Bronchial epithelial cell (primary cell): ENCODE measurements at places on chromosomes 12 and 14. TPM values are rescaled to one million over a fixed set of nuclear protein-coding genes. Genes with fewer than 3 reads are reported as not detected.

The KRT85 gene
- not detected in 2 replicates for total RNA-seq

The TNFRSF1A gene
- total RNA-seq, result 26.9 and 47.0 TPM in 2 replicates

The DDX47 gene
- 42.2 and 56.9 TPM in 2 replicates for total RNA-seq

The DTX3 gene
- 1.5 and 3.7 TPM in 2 replicates for total RNA-seq

The SLCO1B1 gene
- not detected in 2 replicates for total RNA-seq
